ENCODE measurements at places on chromosomes 2 and 18. TPM values are rescaled to one million over a fixed set of nuclear protein-coding genes. Genes with fewer than 3 reads are reported as not detected.

The AQP12B gene
- not detected for total RNA-seq

The RNF138 gene
- total RNA-seq: 23.8 TPM

The SIGLEC15 gene
- total RNA-seq: not detected

DNA sequence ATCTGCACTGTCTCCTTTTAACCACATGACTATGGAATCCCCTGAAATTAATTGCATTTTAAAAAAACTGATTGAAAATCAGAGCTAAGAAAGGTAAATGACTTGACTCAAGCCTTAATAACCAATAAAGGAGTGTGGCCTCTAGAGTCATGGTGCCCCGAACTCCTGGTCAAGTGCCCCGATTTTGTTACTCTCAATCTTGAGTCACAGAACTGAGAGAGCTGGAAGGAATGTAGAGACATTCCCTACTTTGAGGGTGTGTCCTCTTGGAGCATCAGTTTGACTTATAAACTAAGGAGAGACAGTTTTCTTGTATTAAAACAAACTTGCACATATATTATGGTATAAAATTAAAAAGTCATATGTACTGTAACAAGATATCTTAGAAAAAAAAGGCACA lies 2.4 kb downstream of the WDR43 start:
- no peak overlapping the region for H3K4me3 ChIP-seq
- H3K27me3 ChIP-seq: no peaks in the 10 kb centered on the region
- no peaks in the 10 kb centered on the region for H3K4me1 ChIP-seq

All from uterus (tissue), 4 donors.